T-helper 1 cell (primary cell): ENCODE measurements at places on chromosomes 2 and 18.
A peak's percentile ranks its signal among the peaks of the same experiment; 100 is the strongest.

DNA sequence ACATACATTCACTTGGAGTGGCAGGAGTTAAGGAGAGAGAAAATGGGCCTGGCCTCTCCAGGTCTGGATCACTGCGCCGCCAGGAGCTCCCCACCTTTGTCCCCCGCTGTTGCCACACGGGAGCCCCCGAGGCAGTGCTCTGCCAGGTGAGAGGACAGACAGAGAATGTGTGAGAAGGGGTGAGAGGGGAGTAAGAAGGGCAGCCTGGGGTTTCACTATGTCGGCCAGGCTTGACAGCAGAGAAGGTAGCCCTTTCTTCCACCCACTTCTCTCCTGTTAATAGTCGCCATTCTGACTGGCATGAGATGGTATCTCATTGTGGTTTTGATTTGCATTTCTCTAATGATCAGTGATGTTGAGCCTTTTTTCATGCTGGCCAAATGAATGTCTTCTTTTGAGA lies 26.2 kb upstream of the ARHGEF4 start:
- no peak for DNase-seq

DNA sequence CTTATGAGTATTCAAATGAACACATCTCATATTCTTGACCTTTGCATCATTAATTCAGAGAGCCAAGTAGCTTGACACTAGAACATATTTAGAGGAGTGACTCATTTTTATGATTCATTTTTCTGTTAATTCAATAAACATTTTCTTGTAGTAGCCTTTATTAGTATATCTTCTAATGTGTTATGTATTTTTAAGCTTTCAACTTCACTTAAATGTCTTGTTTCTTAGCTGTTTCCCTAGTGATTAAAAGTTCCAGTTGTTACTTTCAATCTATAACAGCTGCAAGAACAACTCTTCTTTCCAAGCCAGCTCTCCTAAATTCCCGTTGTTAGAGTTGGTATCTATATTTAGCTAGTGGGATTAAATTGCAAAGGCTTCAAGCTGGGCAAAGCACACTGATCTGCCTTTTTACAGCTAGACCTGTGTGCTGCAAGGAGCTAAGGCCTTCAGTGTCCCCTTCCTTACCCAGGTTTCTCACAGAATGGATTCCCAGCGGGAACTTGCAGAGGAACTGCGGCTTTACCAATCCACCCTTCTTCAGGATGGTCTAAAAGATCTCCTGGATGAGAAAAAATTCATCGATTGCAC lies at the start of gene KLHL41:
TSS of gene KLHL41 (plus strand) at position 405 of the 588 bp plus-strand sequence. CDS start at position 482, 77 bp downstream.
- DNase-seq = no peak

GRCh38 chr2:207787017-207787416 lies 17.3 kb upstream of the FZD5 start:
- no peak for DNase-seq

- DNase-seq = no peak
These were observed 73.2 kb downstream of the CYBRD1 start for GRCh38 chr2:171595456-171595855.

DNA sequence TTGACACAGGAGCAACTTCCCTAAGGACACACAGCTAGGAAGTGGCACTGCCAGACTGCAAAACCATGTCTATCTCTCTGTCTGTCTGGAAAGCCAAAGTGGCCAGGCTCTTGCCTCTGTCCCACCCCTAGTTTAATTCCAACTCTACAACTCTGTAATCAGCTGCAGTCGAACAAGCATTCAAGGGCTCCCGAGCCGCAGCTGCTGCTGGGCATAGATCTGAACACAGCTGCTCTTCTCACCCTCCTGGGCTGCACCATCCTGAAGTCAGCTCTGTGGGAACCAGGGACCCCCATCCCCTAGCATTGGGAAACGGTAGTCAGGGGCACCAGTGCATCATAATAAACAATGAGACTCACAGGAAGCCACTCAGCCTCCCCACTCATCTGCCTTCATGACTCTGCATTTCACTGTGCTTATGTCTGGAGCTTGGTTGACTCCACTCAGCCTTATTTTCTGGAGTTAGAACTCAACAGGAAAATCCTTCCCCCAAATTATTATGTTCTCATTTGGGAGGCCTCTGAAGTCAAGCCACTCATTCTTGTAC lies 44.4 kb upstream of the TMEM163 start:
- DNase-seq = no peak

GRCh38 chr18:30810580-30810979 lies 232.0 kb downstream of the DSC3 start:
- DNase-seq = no peak

DNA sequence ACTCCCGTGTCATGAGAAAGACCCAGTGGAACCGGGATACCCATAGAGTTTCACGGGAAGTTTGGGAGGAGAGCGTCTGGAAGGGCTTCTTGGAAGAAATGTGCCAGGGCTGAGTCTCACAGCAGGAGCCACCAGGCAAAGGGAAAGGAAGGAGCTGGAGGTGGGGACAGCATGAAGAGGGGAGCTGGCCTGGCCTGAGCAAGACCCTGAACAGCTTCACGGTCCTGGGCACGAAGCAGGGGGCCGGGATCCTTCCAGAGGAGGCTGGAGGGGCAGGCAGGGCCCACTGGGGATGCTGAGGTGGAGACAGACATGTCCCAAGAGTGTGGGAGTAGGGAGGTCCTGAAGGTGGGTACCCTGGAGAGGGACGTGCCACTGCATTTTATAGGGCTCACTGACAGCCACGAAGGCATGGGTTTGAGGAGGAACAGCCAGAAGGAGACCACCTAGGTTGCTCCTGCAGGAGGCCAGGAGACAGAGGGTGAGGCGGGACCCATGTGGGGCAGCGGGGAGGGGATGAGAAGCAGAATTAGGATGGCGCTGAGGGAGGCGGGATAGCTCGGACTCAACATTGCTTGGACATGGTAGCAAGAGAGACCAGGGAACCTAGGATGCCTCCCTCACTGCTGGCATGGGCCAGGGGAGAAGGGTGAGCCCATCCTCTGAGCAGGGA lies 168.1 kb upstream of the ID2 start:
- DNase-seq = no peak

GRCh38 chr18:32042337-32042736 lies 23.7 kb downstream of the RNF125 start:
- DNase-seq = no peak

DNA sequence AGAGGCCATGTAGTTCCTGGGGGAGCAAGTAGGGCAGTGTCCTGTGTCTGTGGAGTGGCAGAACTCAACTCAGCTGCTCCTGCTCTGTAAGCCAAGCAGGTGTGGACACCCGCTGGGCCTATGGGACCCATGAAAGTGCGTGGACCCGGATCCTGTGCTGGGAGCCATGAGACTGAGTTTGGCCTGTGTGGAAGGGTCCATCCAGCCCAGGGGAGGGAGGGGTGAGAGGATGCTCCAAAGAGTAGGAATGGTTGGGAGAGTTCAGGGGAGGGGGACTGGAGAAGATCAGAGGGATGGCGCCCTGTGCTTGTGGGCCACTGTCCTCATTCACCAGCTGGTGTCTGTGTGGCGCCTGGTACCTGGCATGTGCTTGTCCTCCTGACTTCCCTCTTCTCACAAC lies 226.4 kb upstream of the HS6ST1 start:
- DNase-seq = no peak

- DNase-seq = no peak
These were observed 268.2 kb upstream of the PXDN start for GRCh38 chr2:2012505-2012904.

- DNase-seq = no peak
These were observed 41.6 kb downstream of the DDX1 start for GRCh38 chr2:15633043-15633970.

- DNase-seq = no peak
These were observed 20.8 kb downstream of the DYNAP start for GRCh38 chr18:54611816-54612215.

DNA sequence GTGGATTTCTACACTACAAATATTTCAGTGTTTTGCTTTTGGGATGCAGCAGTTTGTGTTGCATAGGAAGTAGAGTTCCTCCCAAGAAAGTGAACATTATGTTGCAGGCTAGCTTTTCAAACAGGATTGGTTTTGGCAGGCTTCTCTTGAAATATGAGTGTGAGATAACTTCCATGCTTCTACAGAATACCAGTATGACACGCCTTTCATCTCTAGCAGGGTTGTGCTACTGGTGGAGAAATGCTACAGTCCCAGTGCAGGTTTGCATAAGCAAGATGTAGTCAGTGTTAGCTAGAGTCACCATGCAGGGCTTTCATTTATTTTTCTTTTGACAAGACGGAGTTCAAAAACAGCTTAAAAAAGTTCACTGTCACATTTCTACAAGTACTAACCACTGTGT lies 17.1 kb upstream of the CAVIN2 start:
- DNase-seq = no peak

GRCh38 chr18:23825978-23826405 lies 136.7 kb downstream of the LAMA3 start:
- no peak for DNase-seq

DNA sequence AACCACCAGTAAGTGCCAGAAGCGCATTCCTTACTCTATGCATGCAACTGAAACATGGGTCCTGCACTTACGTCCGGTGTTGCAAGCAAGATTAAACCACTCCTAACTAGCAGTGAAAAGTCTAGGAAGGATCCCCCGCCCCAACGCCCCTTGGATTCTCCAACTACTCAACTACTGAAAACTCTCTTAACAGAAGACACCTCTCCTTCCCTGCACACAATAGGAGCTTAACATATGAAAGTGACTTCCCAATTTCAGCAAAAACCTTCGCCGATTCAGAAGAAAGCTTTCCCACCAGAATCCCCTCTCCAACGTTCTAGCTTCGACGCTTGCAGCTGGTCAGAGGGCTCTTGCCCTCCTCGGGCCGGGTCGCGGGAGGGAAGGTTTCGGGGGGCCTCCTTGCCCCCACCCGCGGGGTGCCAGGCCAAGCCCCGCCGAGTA lies 578 bp downstream of the IWS1 start:
- no peak for DNase-seq

DNA sequence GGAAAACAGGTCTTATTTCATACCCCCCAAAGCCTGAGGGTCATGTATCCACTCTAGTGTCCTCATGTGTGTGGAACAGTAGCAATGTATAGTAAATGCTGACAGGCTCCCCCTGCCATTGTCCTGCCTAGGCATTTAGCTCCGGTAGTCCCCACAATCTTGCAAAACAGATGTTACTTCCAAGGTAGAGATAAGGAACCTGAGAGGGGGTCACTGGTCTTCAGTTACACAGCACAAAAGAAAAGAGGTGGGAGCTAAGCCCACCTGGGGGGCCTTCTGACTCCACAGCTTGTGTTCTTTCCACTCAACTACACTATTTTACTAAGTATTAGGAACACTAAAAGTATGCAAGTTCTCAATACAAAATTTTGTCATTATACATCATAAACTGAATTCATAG lies 17.4 kb upstream of the FECH start:
- no peak for DNase-seq

GRCh38 chr18:47260120-47260923 lies 8.9 kb upstream of the SKOR2 start:
- DNase-seq = peak; percentile 7

DNA sequence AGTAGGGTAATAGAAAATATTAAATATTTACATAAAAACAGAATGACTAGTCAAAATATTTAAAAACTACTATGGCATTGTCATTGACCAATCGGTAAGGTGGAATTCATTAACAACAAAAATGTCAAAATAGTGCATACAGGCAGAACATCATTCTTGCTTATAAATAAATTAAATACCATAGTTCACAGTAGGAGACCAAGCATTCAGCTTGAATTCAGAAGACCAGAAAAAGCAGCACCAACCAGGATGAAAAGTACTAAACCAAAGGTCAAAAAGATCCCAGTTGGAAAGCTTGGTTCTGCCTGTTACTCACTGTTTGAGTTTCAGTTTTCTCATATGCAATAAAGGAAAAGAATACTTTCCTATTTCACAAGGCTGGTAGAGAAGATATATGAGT lies 244.3 kb downstream of the OSR1 start:
- DNase-seq = no peak

DNA sequence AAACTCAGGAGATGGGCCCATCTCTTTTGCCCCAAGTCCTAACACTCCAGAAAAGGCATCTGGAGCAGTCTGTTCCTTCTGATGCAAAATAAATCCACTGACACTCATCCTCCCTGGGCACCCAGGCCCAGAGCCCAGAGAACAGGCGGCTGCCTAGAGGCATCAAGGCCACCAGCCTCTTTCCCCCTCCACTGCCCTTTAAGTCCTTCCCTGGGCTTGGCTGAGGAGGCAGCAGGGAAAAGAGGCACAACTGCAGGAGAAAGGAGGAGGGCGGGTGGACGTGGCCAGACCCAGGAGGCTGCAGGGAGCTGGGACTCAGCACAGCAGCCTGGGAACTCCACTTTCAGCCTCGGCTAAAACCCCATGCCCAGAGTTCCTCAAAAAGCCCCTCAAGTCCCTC lies 99.7 kb upstream of the ID2 start:
- no peak for DNase-seq

DNA sequence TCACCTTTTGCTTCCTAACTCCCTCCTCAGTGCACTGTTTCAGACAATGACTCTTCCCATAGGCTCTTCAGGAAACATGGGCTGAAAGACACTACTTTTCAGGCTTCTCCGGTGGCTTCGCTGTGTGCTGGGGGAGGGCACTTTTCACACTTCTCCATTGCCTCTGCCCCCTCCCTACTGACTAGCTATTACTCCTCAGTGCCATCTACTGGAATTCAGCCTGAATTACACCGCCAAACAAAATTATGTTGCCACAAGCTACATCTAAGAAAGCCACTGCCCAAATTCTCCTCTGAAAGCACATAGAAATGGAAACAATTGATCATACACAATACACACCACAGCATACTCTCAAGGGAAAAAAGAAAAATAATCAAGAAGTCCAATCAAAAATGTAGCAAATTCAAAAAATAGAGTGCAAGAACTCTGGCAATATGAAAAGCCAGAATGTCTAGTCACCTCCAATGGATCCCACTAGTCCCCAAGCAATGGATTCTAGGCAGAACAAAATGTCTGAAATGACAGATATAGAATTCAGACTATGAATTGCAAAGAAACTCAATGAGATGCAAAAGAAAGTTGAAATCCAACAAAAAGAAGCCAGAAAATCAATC lies 1139.4 kb upstream of the GYPC start:
- DNase-seq = no peak

GRCh38 chr2:227804975-227805374 lies 8.7 kb upstream of the CCL20 start:
- DNase-seq = no peak

GRCh38 chr2:100940766-100941645 lies 61.1 kb upstream of the RPL31 start:
- DNase-seq = no peak

GRCh38 chr18:25187521-25188192 lies 164.3 kb downstream of the ZNF521 start:
- DNase-seq = no peak

GRCh38 chr18:11587846-11588245 lies 21.6 kb upstream of the SLC35G4 start:
- peak; percentile 11 for DNase-seq

DNA sequence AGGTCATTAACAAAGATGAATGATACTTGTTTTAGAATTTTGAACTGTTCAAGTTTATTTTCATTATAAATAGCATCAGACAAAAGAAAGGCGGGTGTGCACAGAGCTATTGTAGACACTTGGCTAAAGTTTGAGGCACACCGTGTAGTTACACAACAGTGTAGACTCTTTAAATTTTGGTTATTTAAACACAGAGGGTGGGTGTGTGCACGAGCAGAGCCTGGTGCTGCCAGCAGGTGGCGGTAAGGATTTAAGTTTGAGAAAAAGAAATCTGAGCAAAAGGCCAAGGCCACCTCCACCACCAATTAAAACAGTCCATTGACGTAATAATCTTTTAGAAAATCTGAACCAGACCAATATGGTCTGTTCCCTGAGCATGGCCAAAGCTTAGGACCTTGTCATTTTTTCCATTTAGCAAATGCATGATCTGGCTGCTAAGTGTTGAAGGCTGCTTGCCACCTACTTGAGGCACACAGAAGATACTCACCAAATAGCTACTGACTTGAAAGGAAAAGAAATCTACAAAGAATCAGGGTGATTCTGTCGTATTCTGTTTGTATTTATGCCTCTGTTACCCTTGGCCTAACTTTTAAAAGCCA lies 14.3 kb downstream of the COPS7B start:
- DNase-seq = no peak
